ENCODE measurements at places on chromosomes 4 and X. TPM values are rescaled to one million over a fixed set of nuclear protein-coding genes. Genes with fewer than 3 reads are reported as not detected.

GRCh38 chr4:24912252-24913118 lies at the start of gene CCDC149:
Gene CCDC149 (minus strand): TSS chr4:24913042. CDS start chr4:24912864, 178 bp downstream.
- peak; percentile 59 for ATAC-seq

The MGST2 gene
- 128 TPM for total RNA-seq

DNA sequence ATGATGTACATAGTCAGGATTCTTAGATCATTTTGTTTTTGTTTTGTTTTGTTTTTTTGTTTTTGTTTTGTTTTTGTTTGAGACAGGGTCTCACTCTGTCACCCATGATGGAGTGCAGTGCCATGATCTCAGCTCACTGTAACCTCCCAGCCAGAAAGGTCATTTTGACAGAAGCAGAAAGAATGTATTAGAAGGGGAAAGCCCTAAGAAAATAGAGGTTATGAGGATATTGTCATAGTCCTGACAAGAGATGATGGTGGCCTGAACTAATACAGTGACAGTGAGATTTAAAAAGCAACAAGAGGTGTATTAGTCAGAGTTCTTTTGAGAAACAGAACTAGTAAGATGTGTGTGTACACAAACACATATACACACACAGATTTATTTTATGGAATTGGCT lies 503.3 kb downstream of the RPA4 start:
- ATAC-seq, result no peak

The TRAPPC11 gene
- 22.7 TPM for total RNA-seq

The PLP1 gene
- 0.04 TPM for total RNA-seq

- ATAC-seq, result peak; percentile 37
Measured at GRCh38 chr4:117137145-117137544, 51.8 kb upstream of the TRAM1L1 start.

Measured in esophagus mucosa (tissue), 1 donor.